ENCODE measurements at places on chromosomes 4 and X.

DNA sequence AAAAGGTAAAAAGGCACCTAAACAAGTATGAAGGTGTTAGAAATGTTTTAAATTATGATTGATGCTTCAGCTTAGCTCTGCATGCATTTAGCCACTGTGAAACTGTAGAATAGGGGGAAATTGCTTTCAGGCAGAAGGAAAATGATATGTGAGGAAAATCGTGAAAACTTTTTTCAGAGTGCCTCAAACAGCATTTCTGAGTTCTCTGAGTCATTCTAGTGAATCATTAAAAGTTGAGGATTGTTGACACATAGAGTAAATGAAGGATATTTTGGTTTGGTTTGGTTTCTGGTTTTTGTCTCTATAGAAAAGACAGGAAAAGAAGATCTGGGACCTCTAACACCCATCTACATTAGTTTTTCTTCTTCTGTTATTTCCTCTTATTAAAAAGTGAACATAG is 332.5 kb upstream of the TRAM1L1 start:
- no peak for DNase-seq

GRCh38 chr4:138678985-138679746 is 336.4 kb upstream of the NOCT start:
- DNase-seq = no peak

- DNase-seq = no peak
These were observed 284.0 kb downstream of the BCOR start for GRCh38 chrX:39813631-39814277.

DNA sequence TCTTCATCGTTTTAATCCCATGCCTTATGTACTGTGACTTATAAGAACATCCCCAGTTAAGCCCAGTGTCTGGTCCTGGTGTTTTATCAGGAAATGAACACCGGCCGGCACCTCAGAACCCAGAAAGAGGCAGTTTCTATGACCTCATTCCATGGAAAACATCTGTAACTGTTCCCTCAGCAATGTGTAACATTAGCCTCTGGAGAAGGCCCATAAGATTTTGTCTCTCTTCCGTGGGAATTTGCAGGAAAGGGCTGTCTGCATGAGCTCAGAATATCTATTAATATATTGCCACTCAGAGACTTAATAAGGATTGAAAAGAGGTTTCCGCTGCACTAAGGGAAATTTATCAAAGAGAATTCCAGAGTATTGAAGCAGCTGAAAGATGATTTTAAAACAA is 3.1 kb upstream of the TCEANC start:
- DNase-seq = no peak

DNA sequence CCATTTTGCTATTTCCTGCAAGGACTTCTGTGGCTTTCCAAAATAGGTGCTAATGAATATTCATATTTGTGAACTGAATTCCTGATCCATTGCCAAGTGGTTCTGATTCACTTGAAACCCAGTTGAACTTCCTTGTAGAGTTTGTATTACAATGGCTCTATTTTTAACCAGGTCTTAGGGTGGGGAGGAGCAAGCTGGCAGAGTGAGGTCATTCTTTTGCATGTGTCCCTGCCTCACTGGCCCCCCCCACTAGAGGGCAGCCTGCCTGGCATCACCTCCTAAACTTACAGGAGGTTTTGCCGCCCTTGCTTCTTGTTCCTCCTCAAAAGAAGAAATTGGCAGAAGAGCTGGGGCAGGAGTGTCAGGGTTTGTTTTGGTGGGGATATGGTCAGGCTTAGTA is 10.5 kb downstream of the PTTG2 start:
- DNase-seq = peak; percentile 54

GRCh38 chr4:76998251-76998901 is 48.8 kb downstream of the SEPTIN11 start:
- DNase-seq = no peak

GRCh38 chrX:76148041-76148665 is 24.7 kb upstream of the PBDC1 start:
- DNase-seq = no peak

GRCh38 chr4:121484633-121485032 is 103.8 kb upstream of the QRFPR start:
- no peak for DNase-seq

- no peak for DNase-seq
These were observed 33.9 kb downstream of the FBXW7 start for GRCh38 chr4:152501846-152502536.

DNA sequence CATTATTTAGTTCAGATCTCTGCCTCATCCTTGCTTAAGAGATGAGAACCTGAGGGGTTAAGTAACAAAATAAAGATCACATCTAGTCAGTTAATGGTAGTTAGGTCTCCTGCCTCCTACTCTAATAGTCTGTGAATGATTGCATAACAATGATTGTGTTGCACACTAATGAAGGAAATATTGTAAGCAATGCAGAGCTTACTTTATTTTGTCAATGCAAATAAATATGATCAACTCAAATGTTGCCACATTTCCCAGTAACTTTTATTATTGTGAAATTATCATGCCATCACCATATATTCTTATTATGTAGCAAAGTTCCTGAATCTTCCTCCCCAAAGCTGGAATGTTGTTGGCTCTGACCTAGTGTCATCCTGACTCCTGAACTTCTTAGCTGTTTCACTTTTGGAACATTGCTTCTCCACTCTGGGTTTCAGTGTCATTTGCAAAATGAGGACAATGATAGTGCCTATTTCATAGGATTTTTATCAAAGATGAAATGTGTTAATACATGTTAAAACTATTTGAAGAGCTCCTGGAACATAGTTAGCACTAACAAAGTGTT is 17.0 kb upstream of the GABRA4 start:
- no peak for DNase-seq

GRCh38 chr4:185011408-185011807 is 6.9 kb upstream of the HELT start:
- no peak for DNase-seq

GRCh38 chr4:15653864-15654592 is 1.1 kb downstream of the FBXL5 start:
- no peak for DNase-seq

- DNase-seq = no peak
These were observed 108.4 kb upstream of the NKX1-1 start for GRCh38 chr4:1514612-1515011.

DNA sequence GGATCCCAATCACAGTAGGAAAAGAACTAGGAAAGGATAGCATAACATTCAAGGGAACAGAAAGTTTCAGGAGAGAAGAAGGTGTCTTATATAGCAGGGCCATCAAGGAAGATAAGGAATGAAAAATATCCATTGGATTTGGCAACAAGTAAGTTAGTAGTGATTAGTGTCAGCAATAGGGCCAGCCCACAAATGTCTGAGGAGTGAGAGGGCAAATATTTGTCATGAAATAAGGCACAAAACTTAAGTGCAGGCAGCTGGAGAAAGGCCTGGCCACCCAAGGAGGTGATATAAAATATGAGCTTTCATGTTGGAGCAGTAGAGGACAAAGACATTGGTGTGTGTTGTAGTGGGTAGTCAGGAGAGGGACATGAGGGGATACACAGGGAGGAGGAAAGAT is 132.1 kb downstream of the COL4A6 start:
- no peak for DNase-seq

- no peak for DNase-seq
These were observed 602.0 kb downstream of the GLUD2 start for GRCh38 chrX:121649417-121649816.

GRCh38 chr4:184950117-184950830 is 68.0 kb upstream of the HELT start:
- DNase-seq = no peak

DNA sequence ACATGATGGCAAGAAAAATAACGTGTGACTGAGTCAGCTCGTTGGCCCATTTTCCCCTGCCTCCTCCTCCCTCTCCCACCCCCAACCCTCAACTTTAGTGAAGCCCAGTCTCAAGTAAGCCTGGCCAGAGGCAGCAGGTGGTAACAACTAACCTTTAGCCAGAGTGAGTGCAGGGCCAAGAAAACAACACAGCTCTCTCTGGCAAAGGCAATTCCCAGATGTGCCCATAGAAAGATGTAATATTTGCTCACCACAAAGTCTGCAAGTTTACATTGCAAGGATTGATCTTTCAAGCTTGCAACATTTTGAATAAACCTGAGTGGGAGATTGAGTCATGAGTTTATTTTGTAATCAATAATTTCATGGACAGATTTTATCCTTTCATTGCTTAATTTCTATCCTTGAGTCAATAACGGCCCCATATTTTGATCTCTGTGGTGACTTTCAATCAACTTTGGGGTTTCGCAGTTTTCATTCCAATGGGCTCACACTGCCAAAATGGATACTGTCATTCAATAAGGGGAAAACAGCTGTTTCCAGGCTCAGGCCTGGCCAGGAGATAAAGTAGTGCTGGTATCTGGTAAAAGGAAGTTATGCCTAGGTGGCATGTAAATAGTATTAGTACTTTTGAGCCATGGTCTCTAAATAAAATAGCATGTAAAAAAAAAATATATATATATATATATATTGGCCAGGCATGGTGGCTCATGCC is 130.7 kb upstream of the TMEM164 start:
- DNase-seq = no peak

DNA sequence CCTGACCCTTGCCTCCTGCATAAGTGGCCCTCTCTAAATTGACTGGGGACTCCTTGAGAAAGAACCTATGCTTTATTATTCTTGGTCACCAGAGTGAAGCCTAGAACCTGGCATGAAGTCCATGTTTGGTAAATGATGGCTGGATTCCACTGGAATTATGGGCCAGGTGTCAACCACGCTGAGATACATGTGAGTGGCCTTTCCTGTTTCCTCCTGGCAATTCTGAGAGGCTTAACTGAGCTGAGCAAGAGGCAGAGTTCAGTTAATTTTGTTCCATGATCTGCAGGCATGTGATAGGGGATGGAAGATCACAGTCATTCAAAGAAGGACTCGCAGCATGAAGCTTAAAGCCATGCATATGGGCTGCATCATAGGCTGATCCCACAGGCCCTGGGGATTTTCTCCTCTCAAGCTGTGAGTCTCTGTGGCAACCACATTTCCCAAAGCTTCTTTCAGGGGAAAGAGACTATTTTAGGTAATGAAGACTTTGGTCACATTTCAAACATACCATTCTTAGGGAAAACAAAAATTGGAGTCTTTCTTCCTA is 69.4 kb upstream of the CLNK start:
- no peak for DNase-seq

GRCh38 chrX:8403988-8404387 is 60.6 kb upstream of the VCX3B start:
- no peak for DNase-seq

All from stimulated activated CD8-positive, alpha-beta memory T cell treated with anti-CD3 and anti-CD28 coated beads, Interleukin-7, amount 100 ng/mL, for 48 hours (primary cell).